ENCODE measurements at places on chromosomes 11 and 22.

- no peak for DNase-seq
Measured at GRCh38 chr11:65814986-65815565, 18.7 kb upstream of the SNX32 start.

DNA sequence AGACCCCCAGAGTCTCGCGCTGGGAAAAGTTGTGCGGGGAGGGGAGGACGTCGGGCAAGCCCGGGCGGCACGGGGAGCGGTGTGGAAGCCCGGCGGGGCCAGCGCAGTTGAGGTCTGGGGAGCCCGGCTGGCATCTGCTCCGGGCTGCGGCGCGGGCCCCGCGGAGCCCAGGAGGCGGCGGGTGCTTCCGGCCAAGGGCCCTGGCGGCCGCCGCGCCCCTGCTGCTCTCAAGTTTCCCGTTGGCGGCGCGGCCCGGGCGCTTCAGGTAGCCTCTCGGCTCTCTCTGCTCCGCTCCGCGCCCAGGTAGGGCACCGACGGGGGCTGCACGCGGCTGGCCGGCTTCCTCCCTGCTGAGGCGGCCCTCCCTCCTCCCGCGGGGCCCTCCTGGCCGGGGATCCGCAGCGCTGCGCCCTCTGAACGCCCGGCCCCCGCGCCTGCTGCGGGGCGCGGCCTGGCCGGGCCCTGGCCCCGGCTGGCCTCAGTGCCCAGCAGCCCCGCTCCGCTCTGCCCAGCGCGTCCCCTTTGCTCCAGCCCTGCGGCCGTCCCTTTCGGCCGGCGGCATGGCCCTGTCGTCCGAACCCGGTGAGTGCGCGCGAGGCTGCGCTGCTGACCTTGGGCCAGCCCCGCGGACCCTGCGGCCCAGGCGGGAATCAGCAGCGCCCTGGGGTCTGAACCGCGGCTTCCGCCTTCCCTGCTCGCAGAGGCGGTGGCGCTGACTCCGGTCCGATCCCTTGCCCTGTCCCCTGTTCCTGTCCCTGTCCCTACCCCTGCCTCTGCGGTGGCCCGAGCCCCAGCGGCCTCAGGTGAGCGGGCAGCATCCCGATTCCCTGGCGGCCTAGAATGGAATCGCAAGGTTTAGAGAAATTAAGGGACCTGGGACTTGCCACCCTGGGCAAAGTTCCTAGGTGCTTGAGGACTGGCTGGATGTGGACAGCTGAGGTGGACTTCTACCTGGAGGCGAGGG is 4.3 kb upstream of the AMPD3 start:
- no peak for DNase-seq

GRCh38 chr11:84142411-84142810 is 856.2 kb upstream of the CCDC90B start:
- no peak for DNase-seq

DNA sequence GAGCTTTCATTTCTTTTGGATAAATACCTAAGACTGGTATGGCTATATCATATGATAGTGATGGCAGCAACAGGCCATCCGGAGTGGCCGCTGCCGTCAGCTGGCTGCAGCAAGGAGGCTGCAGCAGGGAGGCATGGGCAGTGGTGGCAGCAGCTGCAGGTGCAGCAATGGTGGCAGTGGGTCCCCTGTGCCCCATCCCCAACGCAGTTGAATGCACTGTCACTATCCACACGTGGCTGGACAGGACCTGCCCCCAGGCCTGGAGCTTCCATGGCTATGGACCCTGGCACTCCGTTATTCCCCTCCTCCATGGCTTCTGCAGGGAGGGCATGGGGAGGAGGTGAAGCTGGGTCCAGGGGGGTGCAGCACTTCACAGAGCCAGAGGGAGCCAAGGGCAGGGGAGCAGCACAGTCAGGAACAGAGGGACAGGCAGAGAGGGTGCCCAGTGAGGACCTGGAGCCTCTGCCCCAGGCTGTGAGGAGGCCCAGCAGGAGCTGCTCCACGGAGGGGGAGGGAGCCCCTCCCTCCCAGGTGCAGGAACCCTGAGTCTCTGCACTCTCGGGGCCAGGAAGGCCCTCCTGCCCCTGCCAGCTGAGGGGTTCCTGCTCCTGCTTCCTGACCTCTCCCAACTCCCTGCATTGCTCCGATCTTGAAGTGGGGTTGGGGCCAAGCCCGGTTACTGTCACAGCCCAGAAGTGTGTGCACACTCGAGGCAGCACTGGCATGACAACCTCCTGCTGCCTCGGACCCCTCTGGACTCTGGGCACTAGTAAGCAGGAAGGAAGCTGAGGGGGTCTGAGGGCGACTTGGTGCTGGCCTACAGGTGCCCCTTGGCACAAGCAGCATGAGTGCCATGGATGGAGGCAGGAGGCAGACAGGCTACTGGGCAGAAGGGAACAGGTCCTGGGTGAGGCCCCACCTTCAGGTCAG is 466.3 kb downstream of the GUCY1A2 start:
- DNase-seq, result no peak
